ENCODE measurements at places on chromosomes 7 and 10.

- DNase-seq = no peak
These were observed 730.5 kb downstream of the ZWINT start for GRCh38 chr10:55630491-55631056.

- no peak for DNase-seq
These were observed 326.3 kb downstream of the CCSER2 start for GRCh38 chr10:84654671-84655070.

DNA sequence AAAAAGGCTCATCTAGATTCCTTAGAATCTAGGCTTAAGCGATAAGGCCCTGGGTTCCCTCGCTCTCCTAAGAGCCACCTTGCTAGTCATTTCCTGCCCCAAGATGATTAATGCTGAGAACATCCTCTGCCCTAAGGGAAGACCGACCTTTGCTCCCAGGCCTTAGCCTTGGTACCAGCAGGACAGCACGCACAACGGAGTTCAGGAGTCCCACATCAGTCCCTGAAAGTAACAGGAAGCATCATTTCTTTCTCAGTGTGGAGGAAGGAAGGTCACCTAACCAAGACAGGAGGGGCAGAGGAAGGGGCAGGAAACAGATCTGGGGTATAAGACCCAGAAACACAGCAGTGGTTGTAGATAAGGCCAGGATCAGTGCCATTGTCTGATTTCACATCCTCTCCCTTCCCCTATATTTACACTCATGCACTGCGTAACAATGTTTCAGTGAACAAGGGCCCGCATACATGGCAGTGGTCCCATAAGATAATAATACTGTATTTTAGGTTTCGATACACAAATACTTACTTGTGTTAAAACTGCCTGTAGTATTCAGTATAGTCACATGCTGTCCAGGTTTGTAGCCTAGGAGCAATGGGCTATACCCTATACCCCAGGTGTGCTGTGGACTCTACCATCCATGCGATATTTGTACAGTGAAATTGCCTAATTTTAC, 8.1 kb upstream of the FAM107B start:
- DNase-seq = no peak

DNA sequence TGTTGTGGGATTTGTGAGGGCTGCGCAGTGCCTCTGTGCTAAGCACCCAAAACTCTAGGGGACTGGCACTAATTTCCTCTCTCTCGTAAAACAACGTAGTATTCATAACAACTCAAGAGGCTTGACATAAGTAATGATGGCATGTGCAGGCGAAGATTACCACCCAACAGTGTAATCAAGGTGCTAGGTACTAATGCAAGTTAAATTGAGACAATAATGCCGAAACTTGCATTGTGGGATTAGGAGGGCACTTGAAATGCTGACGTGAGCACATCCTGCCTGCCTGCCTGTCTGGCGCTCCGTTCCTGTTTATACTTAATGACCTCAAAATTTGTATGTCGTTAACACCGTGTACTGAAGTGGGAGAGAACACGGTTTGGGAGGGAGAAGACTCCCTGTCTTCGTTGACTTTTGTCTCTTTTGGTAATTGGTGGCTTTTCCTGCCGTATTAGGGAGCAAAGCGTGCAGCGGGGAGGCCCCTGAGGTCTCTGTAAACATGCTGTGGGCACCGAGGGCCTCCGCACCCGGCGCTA, 139.0 kb downstream of the MGMT start:
- no peak for DNase-seq

DNA sequence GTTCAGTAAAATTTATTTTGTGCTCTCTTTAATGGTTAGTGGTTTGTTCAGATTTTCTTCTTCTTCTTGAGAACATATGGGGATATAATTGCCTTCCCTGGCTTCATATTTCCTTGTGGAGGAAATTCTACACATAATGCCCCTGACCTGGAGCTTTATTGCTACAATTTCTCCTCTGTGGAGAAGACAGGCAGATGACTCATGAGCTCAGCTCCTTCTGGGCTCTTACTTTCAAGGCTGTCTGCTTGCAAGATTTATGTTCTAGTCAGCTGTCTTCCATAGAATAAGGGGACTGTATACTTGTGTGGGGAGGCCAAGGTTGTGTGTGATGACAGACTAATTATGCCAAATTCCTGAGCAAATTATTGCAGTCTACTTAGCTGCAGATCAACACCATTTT, 1.6 kb downstream of the LRRD1 start:
- no peak for DNase-seq

DNA sequence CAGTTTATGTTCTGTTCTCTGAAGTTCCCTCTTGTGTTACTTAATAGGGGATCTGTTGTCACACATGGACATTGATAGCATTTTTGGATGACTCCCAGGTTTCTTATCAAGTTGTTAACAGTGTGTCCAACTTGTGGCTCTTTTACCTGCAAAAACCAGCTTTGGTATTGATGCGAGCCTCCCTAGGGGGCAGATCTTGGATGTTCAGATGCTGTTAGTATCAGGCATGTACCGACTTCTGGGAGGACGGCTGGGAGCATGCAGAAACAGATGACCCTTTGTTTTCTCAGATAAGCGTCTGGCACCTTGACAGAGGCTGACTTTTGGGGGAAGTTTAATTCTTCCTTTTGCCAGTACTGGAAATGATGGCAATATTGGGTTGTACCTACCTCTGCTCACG, 2.2 kb downstream of the PLPP4 start:
- no peak for DNase-seq

- no peak for DNase-seq
These were observed 252.1 kb upstream of the INHBA start for GRCh38 chr7:41954976-41955375.

- DNase-seq = no peak
These were observed 344.5 kb downstream of the PCLO start for GRCh38 chr7:82818171-82818570.

GRCh38 chr7:124681946-124682345, 83.6 kb downstream of the GPR37 start:
- no peak for DNase-seq

GRCh38 chr10:91617072-91617609, 15.7 kb downstream of the PPP1R3C start:
- no peak for DNase-seq

DNA sequence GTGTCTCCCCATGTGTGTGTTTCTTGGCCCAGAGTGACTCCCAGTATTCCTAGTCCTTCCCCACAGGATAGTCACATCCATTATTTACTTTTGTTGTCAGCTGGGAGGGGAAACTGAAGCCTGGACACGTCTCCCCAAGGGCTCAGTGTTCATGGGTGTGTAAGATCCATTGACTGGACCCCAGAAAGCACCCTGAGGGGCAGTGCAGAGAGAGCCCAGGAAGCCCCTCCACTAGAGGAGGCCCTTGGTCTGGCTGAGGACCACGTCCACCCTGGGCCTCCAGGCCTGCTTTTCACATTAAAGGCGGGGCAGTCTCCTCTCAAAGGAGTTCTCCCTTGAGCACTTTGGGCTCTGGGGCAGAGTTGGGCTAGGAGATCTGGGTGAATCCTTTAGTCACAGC, 21.3 kb downstream of the ZNF783 start:
- no peak for DNase-seq

DNA sequence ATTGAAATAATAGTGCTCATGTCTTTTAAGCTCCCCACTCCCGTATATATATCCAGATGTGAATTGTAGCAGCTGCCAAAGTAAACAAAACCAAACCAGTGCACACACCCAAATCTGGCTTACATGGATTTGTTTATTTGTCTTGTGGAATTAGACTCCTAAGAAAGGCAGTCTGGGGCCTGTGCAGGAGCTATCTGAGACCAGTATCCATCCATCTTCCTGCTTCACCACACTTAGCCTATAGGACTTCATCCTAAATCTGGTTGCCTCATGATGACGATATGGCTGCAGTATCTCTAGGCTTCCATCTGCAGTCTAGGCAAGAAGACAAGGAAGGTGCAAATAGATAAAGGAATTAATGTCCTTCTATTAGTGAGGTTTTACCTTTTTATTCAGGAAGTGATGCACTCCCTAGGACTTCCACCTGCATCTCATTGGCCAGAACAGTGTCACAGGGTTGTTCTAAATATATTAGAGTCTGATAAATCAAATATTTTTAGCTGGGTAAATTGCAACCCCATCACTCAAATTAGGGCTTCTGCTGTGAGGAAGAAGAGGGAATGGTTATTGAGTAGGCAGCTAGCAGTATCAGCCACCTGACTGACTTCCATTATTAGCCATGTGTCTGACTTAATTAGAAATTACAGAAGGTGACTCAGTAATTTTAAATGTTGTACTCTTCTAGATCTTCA, 6.0 kb downstream of the WIPF3 start:
- no peak for DNase-seq
